ENCODE measurements at places on chromosomes 1 and 21.
A peak's percentile ranks its signal among the peaks of the same experiment; 100 is the strongest.

- peak; percentile 45 for DNase-seq
These were observed 759 bp downstream of the AMPD2 start for GRCh38 chr1:109620401-109620791.

DNA sequence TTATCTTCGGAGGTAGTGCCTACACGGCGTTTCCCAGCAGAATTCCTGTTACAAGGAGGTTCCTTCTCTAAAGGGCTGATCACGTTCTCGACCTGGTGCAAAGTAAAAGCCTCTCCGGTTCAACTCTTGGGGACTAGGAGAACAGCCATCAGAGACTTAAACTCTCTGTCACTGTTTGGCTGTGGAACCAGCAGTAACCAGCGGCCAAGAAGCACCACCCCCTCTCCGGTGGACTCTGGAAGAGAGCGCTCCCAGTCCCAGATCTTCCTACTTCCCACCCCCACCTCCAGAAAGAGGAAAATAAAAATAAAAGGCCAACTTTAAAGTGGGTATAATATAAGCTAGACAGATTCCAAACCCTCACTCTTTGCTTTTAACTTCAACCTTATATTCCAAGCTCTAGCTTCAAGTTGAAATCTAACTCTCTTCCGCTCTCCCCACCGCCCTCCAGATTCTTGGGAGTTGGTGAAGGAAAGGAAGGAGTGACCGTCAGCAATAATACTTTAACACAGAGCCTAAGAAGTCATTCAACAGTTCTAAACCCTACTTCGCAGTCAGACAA, 2.9 kb downstream of the BRINP3 start:
- peak; percentile 26 for DNase-seq

- DNase-seq = no peak
These were observed 45.0 kb upstream of the BCL10 start for GRCh38 chr1:85321237-85321964.

- no peak for DNase-seq
These were observed 25.0 kb downstream of the LAMB3 start for GRCh38 chr1:209627027-209627731.

DNA sequence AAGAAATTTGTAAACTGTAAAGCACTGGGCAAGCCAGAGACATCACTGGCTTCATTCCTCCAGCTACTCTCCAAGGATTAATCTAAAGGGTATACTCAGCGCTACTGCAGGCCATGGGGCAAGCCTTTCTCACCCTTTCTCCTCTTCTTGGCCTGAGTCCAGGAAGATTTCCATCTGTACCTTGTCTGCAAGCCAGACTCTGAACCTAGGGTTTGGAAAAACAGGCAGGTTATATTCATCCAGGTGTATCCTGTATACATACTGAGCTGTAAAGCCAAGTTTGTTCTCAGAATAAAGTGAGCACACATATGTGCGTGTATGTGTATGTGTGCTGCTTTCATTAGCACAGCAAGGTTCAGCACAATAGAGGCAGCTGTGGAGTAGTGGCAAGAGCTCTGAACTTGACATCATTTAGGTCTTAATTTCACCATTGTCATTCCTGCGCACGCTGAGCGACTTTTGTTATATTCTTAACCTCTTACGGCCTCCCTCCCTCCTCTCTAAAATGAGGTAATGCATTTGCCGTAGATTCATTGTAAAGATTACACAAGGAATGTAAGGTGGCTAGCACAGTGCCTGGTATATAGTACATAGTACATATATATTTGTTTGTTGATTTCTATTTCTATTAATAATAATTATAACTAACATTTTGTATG, 128.1 kb upstream of the JUN start:
- DNase-seq = no peak

GRCh38 chr1:116284819-116285390, 88.1 kb upstream of the ATP1A1 start:
- DNase-seq = no peak

DNA sequence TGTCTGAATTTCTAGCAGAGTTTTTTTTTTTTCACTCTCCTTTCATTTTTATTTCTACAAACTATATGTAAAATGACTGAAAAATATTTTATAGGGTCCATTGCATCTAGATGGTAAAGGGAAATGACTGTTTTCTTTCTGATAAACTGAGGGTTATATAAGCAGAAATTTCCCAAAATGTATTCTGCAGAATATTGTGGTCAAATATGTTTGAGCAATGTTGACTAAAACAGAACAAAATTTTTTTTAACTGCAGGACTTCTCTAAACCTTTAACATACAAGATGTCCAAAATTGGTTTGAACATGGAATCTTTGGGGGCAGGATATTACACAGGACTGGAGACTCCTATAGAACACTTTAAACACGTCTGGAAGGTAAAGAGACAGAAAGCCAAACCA, 190.5 kb downstream of the TOMM20 start:
- DNase-seq = no peak

GRCh38 chr1:70043804-70044203, 161.6 kb downstream of the LRRC40 start:
- no peak for DNase-seq

DNA sequence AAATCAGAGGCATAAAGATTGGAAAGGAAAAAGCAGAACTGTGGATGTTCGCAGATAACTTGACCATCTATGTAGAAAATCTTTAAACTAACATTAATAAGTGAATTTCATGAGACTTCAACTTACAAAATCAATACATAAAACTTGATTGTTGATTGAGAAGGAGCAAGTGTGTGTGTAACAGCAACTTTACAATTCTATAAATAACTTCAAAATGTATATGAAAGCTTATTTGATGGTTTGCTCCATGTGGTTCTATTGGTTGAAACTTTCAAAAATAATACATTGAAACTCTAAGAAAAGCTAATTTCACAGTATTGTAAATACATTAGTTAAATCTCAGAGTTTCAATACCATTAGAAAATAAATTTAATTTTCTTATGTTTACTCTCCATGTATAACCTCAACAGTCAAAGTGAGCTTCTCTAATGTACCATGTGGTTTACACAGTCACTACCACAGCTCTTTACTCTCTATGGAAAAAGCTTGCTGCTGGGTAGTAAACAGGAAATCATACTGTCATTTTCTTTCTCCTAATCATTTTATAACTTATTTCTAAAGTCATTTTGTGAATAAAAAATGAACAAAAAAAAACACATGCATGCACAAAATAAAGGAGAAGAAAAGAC, 12.0 kb downstream of the AKT3 start:
- no peak for DNase-seq

DNA sequence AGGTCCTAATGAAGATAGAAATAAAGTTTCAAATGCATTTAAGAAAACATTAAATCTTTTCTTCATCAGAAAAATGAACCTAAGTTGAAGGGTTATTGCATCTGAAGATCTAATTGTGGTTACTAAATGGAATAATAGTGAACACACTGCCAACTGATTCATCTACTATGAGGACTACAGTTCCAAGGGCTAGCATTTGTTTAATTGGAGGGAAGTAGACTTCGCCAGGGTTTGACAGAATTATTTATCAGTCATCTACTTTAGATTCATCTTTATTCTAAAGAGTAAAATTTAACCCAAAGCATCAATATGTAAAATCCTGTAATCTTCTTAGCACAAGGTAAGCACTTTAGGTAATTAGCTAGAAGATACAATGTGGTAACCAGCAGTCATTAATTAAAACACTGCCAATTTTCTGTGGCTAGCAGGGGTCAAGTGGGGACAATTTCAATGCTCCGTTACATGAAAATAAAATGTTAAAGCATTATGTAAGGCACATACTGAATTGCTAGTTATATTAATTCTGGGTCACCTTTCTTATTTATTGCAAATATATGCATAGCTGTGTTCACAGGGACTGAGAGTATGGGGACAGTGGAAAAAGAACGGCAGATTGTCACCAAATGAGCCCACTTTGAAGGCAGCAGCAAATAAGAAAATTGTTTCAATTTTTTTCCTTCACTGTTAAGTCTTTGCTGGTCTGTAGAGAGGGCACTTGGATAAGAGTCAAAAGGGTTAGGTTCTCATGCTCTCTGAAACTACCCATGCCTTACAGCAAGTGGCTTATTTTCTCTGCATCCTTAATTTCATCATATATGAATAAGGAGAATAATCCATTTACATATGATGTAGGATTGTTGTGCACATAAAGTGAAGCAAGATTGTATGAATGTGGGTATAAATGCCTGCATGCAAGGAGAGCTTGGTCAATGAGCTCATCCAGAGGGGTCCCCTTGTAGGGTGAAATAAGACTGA, 416.0 kb downstream of the PCP4 start:
- DNase-seq = no peak

DNA sequence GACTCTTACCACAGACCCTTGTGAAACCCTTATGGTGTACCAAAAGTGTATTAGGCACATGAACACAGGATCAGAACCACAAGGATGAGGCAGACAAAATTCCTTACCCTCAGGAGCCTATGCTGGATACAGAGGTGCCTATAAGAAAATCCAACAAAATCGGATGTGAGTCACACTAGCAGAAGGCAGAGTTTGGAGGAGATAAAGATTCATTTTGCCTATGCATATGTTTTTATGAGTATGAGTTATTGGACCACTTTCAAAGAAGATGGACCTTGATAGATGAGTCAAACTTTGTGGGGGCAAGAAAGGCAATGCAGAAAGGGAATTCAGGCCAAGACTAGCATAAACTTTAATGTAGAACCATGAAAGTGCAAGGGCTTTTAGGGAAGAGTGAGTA, 17.0 kb downstream of the CAMK1G start:
- DNase-seq = no peak

DNA sequence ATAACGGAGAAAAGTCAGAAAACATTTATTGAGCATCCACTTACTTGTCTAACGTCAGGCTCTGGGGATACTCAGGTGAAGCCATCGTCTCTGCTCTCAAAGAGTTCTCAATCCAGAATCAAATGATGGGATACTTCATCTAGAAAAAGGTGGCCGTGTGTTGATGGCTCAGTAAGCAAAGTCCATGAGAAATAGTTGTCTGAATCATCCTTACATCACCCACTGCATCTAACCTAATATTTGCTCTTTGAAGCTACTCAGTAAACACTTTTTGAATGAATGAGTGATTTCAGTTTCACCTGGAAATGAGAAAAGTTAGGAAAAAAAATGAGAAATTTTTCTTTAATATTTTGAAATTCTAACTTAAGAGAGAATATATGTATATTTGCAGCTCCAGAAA, 155.3 kb upstream of the PKN2 start:
- no peak for DNase-seq

DNA sequence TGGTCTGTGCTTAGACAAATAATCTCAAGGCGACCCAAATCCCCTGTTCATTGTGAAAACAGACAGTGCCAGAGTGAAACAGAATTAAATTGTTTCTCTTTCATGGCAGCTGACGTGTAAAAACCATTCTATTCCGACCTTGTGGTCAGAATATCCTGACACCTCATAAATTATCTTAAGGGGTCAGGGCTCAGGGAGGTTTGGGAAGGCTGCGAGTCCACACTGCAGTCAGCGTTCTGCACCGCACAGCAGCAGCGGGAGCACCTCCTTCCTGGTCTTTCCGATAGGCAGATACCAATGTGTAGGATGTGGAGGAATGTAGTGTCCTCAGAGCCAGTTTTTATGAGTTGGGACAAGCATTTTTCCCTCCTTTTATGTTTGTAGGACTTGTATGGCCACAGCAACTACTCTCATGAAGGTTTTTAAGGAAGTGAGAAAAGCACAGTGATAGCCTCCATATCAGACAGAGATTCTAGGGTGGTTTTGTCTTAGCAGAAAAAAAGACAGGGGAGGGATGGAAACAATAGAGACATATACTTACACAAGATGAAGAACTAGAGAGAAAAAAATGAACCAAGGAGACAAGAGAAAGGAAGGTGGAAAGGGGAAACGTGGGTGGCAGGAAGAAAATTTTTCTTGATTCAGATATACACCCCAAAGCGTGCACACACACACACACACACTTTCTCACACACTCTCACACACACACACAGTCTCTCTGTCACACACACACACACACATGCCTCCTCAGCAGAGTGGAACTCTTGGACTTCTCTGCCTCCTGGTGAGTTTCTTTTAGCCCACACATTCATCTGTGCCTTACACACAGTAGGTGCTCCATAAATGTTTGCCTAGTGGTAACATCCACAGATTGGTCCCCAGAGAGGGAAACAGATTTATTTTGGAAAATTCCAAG, 68.6 kb downstream of the NTMT2 start:
- no peak for DNase-seq

- DNase-seq = no peak
These were observed 6.6 kb upstream of the THRAP3 start for GRCh38 chr1:36217670-36218069.

DNA sequence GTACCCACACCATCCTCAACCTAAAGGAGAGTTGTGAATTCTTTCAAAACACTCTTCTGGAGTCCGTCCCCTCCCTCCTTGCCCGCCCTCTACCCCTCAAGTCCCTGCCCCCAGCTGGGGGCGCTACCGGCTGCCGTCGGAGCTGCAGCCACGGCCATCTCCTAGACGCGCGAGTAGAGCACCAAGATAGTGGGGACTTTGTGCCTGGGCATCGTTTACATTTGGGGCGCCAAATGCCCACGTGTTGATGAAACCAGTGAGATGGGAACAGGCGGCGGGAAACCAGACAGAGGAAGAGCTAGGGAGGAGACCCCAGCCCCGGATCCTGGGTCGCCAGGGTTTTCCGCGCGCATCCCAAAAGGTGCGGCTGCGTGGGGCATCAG, 638 bp upstream of the OLIG2 start:
- DNase-seq = peak; percentile 71

GRCh38 chr1:75614399-75614756, 3.5 kb upstream of the SLC44A5 start:
- DNase-seq = no peak

- peak; percentile 19 for DNase-seq
These were observed 32.1 kb downstream of the HSD17B7 start for GRCh38 chr1:162822391-162823200.

- no peak for DNase-seq
These were observed 48.3 kb upstream of the ARTN start for GRCh38 chr1:43885279-43885801.

DNA sequence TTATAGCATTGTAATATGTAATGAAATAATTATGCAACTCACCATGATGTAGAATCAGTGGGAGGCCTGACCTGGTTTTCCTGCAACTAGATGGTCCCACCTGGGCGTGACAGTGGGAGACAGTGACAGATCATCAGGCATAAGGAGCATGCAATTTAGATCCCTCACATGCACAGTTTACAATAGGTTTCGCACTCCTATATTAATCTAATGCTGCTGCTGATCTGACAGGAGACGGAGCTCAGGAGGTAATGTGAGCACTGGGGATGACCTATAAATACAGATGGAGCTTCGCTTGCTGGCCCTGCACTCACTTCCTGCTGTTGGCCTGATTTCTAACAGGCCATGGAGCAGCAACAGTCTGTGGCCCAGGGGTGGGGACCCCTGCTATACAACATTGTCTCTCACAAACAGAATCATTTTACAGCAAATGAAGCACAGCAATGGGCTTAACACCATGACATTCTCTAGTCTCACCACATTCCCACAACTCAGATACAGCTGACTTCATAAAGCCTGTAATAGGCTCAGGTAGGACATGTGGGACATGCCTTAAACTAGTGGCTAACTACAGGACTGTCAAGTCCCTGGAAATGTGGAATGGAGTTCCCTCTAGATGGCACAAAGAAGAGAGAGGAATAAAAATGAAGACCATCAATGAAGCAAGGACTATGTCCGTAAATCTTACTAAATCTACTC, 40.7 kb upstream of the SLC5A9 start:
- DNase-seq = no peak

Data from endothelial cell (in vitro differentiated cells).